Aortic smooth muscle cell (primary cell): ENCODE measurements at places on chromosomes 16 and 17. TPM values are rescaled to one million over a fixed set of nuclear protein-coding genes. Genes with fewer than 3 reads are reported as not detected.

Gene TBC1D3H
- total RNA-seq = not detected in 2 replicates

Gene SHISA9
- total RNA-seq = 0.06 TPM in 1 of 2 replicates, not detected in the other

Gene RAB11FIP4
- total RNA-seq = 0.19 and 0.40 TPM in 2 replicates

Gene SEPTIN12
- not detected in 2 replicates for total RNA-seq

Gene SLC5A2
- total RNA-seq = 0.06 TPM in 1 of 2 replicates, not detected in the other

Gene KRT27
- total RNA-seq = not detected in 2 replicates

Gene HIC1
- 10.4 and 12.7 TPM in 2 replicates for total RNA-seq

Gene EME1
- total RNA-seq = 5.0 and 9.2 TPM in 2 replicates

Gene PERCC1
- total RNA-seq = not detected in 2 replicates

Gene HAPSTR1
- total RNA-seq = 66.8 and 77.7 TPM in 2 replicates

Gene PIPOX
- 2.7 and 2.8 TPM in 2 replicates for total RNA-seq

Gene SDR42E2
- total RNA-seq = not detected in 2 replicates

Gene CLDN9
- not detected in 2 replicates for total RNA-seq

Gene KRTAP4-1
- total RNA-seq = not detected in 2 replicates

Gene ZPBP2
- not detected in 2 replicates for total RNA-seq

Gene KRTAP3-3
- total RNA-seq = not detected in 2 replicates

Gene CALB2
- not detected in 2 replicates for total RNA-seq

Gene CWC25
- 10.1 and 10.6 TPM in 2 replicates for total RNA-seq

Gene NTN1
- total RNA-seq = 1.6 and 2.9 TPM in 2 replicates

Gene TPSG1
- total RNA-seq = not detected in 2 replicates

Gene GRB7
- total RNA-seq = 0.50 and 1.5 TPM in 2 replicates

Gene SMCR8
- total RNA-seq = 12.8 and 13.9 TPM in 2 replicates
